ENCODE measurements at places on chromosomes 5 and 9.

DNA sequence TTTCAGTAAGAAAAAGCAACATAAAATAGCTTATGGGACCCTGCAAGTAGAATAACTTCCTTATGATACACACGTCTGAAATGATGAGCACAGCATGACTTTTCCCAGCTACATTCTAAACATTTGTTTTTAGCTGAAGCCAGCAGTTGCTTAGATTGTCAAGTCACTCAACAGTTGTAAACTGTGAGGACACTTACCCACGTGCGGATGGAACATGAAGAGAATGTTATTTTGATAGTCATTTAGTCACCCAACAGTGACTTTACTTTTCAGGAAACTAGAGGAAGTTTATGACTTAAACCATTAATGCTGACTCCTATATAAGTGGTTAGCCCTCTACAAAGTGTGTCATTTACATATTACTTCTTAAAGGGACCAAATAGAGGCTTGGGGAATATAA lies 3.0 kb downstream of the HACD4 start:
- no peak for DNase-seq

DNA sequence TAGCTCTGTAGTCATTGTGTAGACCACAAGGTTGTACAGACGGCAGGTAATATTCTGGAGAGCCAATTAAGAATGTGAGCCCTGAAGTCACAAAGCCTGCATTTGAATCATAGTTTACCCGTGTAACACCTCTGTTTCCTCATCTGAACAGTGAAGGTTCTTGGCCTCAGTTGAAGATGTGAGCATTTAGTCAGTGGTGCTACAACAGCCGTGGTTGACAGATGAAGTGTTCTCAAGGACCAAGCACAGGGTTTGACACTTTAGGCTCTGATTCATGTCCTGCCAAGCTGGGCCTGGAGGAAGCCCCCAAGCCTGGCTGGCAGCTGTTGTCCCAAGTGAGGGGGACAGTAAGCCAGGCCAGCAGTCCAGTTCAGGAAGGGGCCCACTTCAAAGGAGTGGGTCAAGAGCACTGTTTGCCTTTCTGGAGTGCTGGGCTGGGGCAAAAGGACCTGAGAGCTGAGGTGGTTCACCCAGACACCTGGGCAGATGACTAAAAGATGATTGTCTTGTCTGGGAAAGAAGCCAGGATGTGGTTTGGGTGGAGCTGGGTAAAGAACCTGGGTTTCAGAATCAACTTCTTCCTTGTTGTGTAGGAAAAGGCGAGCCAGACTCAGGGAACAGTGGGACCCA lies 20.7 kb downstream of the FAXDC2 start:
- DNase-seq = no peak

- DNase-seq = no peak
Observed at GRCh38 chr9:114172981-114173833, 17.9 kb downstream of the COL27A1 start.

DNA sequence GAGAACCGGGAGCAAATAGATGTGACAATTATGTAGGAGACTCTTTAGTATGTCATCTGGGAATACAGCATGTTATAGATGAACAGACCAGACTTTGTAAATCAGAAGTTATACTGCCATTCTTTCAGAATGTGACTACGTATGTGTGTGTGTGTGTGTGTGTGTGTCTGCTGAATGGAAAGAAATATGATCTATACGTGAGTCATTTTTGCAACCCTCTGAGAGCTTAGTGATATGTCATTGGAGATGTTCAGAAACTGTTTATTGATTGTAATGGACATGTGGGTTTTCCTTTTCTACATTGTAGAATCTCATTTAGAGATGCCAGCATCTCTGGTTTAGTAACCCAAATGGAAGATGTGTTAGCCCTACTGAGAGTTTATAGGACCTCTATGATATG lies 731.5 kb downstream of the TLE1 start:
- DNase-seq = no peak

DNA sequence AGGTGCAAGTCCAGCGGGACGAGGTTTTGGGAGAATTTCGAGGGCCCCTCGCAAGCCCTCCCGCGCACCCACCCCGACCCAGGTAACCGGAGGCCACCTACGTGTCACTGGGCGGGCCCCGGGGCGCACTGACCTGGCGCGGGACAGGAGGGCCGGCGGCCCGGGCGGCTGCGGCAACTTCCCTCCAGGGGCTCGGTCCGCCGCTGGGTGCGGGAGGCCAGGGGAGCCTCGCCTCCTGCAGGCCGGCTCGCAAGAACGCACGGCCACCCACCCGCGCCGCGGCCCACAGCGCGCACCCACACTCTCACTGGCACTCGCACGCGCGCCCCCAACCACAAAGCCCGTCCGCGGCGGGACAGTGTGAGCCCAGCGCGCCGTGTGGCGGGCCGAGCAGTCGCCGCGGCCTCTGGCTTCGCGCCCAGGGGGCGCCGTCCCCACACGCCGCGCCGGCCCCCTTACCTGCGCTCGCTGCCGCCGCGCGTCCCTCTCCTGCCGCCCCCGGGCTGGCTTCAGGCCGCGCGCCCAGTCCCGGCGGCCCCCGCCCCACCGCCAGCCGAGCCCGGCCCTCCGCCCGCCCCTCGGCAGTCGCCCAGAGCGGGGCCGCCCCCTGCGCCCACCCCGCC lies 451 bp downstream of the LPAR1 start:
- no peak for DNase-seq
